ENCODE measurements at places on chromosomes 4 and X.
A peak's percentile ranks its signal among the peaks of the same experiment; 100 is the strongest.

- no peak for DNase-seq
Measured at GRCh38 chr4:182447767-182448280, 204.6 kb downstream of the TENM3 start.

GRCh38 chr4:26152056-26152455 lies 168.8 kb upstream of the RBPJ start:
- DNase-seq: no peak

DNA sequence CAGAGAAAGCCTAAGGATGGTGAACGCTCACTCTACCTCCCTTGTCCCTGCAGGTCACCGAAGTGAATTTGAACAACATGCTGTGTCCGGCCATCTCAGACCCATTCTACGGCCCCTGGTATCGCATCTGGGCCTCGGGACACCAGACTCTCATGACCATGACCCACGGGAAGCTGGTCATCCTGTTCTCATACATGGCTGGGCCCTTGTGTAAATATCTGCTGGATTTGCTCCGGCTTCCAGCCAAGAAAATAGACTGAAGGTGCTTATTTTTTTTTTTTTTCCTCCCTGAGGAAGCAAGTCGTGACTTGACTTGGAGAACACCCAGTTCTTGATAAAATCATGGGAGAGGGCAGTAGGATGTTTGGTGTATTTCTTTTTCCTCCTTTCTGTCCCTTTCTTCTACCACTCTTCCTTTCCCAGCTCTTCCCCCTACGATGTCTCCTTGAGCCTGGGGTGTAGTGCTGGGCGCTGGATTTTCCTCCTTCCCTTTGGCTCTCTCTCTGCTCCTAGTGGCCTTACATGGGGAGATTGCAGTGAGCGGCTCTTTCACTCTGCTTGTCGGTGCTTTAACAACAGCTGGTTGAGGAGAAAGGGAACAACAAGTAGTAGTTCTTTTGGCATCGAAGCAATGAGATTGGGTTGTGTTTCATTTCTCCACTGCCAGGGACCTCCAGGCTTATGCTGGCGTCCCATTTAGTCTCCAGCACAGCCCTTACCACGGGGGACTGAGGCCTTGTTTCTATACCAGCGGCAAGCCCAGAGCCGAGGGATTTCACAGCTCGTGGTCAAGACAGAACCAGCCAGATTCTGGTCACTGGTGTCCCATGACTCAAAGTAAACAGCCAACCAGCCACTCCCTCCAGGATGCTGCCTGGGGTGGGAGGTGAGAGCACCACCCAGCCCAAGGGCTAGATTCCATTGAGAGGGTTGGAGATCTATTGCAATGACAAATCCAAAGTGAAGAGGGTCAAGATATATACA lies 144.4 kb downstream of the AMMECR1 start:
- DNase-seq: no peak

GRCh38 chr4:56215901-56216300 lies 171.4 kb downstream of the AASDH start:
- DNase-seq: peak; percentile 60

DNA sequence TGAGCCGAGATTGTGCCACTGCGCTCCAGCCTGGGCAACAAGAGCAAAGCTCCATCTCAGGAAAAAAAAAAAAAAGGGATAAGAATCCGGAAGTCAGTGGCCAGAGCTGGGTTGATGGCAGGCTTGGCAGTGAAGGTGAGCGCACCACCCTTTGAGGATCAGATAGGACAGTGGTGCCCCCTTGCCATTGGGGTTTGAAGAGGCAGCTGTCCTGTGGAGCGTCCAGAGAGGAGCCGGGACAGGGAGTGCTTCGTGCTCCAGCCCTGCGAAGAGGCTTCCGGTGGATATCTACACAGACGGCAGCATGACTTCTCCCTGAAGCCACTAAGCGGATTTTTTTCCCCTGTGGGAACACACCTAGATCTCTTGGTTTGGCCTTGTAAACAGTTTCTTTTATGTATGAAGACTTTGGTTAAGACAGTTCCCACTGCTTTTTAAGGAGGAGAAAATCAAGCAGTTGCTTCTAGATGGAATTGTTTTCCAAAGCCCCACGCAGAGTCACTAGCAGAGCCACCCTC lies 6.5 kb downstream of the TBC1D14 start:
- no peak for DNase-seq

DNA sequence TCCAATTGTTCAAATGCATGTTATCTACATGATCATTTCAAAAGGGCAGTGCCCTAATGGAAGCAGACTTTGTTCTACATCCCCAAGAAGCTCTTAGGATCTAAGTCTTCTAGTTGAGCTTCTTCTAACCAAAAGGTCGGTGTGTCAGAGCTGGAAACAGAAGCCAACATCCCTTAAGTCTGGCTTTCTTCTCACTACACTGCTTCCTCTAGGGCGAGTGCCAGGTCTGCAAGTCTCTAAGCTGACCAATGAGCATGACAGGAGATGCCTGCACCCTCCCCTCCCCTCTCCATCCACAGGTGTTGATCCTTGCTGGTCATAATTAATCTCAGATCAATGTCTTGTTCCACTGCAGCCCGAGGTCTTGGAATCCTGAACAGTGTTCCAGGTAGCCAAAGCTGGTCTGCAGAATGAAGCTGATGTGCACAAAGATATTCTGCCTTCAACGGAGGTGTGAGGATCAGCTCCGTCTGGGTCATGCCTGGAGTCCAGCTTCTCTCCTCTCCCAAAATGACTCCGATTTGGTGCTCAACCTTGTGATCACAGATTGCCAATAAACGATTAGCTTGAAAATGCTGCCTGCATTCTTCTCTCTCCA lies 44.1 kb downstream of the WDR1 start:
- no peak for DNase-seq

DNA sequence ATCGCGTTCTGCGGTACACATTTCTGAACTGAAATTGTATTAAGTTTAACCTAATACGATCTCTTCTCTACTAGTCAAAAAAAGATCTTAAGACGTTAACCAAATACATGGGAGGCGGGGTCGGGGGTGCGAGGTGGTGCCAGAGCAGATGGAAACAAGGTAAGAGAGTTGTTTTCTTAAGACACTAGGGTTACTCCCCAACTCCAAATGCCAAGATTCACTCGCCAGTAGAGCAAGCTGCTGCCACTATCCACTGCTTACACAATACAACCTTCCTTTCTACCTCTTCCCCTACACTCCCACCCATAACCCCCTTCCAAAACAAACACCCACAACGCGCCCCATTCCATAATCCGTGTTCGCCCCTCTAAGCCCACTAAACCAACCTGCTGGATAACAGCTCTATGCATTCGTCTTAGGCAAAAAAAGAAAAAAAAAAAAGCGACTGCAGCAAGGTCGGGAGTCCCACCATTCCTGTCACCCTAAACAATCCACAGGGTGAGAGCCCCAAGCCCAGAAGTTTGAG lies 1.3 kb downstream of the LCORL start:
- DNase-seq: peak; percentile 31

DNA sequence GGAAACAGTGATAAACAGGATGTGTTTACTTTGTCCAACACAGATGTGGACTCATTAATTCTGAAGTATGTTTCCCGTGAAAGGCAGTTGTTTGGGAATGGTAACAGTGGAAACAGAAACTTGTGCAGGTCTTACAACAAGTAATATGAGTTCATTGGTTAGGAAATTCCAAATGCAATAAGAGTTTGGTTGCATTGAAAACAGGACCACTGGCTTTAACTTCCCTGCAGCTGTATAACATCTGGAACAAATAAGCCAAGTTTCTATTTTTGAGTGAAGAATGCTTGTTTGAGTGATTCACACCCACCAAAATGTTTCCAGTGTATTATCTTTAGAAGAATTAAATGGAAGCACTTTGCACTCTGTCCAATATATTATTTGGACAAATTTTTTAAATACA lies 82.4 kb upstream of the BMP3 start:
- DNase-seq: no peak

- no peak for DNase-seq
Measured at GRCh38 chr4:9877123-9877522, 95.7 kb downstream of the DRD5 start.

GRCh38 chr4:170051402-170051801 lies 25.2 kb upstream of the MFAP3L start:
- no peak for DNase-seq

GRCh38 chrX:79089896-79090584 lies 54.4 kb upstream of the GPR174 start:
- no peak for DNase-seq

DNA sequence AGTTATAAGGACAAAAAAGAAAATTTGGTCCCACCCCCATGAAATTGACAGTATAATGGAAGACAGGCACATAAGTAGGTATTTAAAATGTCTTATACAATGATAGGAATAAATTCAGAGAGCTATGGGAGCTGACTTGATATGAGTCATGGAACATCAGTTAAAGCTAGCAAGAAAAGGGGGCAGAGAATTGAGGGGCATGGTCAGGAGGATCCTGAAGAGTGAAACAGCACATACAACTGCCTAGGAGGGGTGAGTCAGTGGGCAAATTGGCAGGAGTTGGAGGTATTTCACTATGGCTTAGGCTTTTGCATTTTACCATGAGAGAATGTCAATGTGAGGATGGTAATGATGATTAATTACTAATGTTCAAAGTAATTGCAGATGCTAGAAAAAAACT lies 95.4 kb upstream of the BANK1 start:
- DNase-seq: no peak

DNA sequence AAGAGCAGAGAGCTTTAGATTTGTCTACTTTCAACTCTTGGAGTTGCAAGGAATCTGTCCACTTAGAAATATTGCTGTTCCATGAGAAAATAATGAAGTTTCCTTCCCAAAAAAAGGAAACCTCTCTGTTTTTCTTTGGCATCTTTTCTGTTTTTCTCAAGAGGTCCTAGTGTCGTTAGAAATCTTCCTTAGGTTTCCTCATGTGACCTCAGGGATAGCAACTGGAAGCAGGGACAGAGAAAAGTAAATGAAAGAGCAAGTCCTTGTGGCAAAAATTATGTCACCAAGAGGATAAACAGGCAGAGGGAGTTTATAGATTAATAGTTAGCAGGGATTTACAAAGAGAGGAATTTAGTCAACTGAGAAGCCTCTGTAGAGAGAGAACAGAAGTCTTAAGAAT lies 478.4 kb upstream of the ADGRL3 start:
- no peak for DNase-seq

GRCh38 chr4:88098993-88099752 lies 59.3 kb downstream of the ABCG2 start:
- DNase-seq: no peak

- DNase-seq: no peak
Measured at GRCh38 chrX:19824603-19825002, 62.8 kb downstream of the SH3KBP1 start.

DNA sequence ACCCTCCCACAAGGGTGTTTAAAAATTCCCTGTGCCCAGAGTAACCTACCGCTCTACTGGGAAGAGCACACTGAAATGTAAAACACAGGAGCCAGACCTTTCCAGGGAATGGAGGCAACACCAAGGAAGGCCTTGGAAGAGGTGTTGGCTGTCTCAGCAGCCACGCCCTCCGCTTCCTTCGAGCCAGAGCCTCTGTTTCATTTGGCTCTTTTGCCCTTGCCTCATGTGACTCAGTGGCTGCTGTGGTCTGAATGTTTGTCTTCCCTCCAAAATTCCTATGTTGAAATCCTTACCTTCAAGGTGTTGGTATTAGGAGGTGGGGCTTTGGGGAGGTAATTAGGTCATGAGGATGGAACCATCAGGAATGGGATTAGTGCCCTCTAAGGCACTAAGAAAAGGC lies 11.3 kb downstream of the SCD5 start:
- DNase-seq: no peak
